CD4-positive, alpha-beta T cell (primary cell): ENCODE measurements at places on chromosomes 3 and 15.
A peak's percentile ranks its signal among the peaks of the same experiment; 100 is the strongest.

- DNase-seq: no peak
Measured at GRCh38 chr3:160150525-160150924, 74.7 kb upstream of the C3orf80 start.

DNA sequence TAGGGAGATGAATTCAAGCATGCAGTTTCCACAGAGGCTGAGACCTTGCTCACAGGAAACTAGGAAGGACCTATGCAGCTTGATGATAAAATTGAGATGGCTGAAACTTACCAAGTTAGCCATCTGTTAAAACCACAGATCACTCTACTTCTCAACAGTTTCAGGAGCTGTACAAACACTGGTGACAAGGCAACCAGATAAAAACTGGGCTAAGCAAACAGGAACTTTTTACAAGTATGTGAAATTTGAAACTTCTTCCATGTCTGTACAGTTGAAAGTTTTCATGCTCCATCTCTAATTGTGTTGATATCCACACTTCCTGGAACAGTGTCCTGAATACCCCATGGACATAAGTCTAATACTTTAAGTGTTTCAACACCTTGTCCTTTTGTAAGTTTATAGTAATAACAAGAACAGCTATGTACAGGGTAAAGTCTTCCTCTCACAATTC is 78.2 kb downstream of the FAIM start:
- no peak for DNase-seq

- DNase-seq: no peak
Measured at GRCh38 chr3:13549623-13550422, 898 bp downstream of the FBLN2 start.

- no peak for DNase-seq
Measured at GRCh38 chr3:126947429-126947828, 35.5 kb upstream of the PLXNA1 start.

GRCh38 chr3:194312186-194312742 is 38.9 kb downstream of the CPN2 start:
- DNase-seq: no peak

GRCh38 chr3:171323938-171324536 is 136.2 kb downstream of the TNIK start:
- no peak for DNase-seq

- DNase-seq: no peak
Measured at GRCh38 chr3:142276781-142277180, 51.4 kb upstream of the GK5 start.

GRCh38 chr15:41819455-41820050 is 8.3 kb upstream of the JMJD7 start:
- no peak for DNase-seq

- DNase-seq: peak; percentile 58
Measured at GRCh38 chr15:77021803-77022381, 27.0 kb downstream of the PSTPIP1 start.

- DNase-seq: no peak
Measured at GRCh38 chr3:155488671-155489070, 195.2 kb upstream of the STRIT1 start.

DNA sequence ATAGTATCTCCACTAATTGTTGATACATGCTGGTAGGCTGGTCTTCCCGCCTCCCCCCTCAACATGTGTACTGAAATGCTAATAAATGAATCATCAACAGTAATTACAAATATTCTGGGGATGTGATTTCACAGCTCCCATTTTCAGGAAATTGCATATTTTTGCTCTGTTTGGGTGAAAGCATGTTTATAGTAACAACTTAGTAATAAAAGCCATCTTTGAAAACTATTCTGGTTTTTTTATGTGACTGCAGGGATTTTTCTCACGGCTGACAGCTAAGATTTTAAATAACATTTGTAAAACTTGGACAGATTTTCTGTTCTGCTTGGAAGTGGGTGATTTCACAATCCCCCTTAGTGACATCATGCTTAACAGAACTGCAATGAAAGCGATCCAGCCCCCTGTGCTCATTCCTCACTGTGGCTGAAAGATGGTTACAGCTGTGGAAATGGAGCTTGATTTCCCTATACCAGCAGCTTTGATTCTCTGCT is 25.6 kb upstream of the FAM174B start:
- no peak for DNase-seq

DNA sequence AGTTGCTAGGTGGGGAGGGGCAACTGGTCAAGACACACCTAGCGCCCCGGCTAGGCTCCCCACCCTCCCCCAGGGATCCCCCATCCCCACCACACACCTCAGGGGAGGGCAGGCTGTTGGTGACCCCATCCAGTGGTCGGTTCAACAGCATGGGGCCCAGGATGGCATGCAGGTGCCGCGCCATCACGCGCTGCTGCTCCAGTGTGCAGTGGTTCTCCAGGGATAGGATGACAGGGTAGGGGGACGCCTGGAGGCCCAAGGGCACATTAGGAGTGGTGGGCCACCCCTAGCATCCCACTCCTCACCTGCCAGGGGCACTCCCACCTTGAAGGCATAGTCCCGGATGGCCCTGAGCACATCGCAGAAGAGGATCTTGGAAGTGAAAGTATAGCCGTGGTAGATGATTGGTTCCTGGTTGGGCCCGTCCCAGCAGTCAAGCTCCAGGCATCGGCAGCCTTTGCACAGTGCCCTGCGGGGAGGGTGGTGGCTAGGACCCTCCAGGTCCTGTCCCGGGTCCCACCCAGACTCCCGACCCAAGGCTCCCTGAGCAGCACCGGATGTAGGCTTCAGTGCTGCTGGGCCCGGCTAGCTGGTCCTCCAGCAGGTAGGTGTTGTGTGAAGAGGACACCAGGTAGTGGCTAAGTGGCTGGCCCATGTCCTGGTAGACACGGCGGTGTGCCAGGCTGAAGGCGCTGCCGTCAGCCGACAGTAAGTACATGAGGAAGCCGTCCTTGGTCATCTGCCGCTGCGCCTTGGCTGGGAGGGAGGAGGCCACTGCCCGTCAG is 19.4 kb downstream of the VILL start:
- no peak for DNase-seq

- no peak for DNase-seq
Measured at GRCh38 chr15:66503780-66504562, 684 bp downstream of the RPL4 start.

DNA sequence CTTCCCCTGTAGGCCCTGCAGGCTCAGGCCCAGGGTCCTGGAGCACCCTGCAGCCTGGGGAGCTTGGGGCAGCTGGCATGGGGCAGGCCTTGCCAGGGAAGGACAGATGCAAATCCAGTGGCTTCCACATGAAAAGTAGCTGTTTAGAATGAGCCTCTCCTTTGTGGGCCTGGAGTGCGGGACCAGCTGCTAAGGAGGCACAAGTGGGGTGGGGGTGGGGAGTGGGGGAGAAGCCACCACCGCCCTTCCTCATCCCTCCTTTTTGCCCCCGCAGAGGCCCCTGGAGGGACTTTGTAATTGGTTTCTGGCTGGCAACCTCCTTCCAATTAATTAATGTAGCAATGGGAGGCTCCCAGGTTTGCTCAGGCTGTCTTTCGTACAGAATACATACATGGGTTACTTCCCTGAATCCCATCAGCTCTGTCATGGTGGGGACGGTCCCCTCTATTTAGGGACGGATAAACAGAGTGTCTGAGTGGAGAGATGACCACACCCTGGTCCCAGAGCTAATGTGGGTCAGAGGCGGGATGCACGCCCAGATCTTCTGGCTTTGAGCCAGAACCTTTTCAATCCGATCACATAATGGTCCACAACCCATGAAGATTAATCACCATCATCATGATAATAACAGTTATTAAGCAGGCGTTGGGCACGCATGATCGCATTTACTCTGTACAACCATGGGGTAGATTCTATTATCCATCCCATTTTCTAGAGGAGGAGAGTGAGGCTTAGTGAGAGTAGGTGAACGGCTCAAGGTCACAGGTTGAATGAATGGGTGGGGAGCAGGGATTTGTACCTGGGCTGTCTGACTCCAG is 6.2 kb downstream of the CORO2B start:
- no peak for DNase-seq

- DNase-seq: no peak
Measured at GRCh38 chr3:148971401-148972163, 19.8 kb upstream of the GYG1 start.

DNA sequence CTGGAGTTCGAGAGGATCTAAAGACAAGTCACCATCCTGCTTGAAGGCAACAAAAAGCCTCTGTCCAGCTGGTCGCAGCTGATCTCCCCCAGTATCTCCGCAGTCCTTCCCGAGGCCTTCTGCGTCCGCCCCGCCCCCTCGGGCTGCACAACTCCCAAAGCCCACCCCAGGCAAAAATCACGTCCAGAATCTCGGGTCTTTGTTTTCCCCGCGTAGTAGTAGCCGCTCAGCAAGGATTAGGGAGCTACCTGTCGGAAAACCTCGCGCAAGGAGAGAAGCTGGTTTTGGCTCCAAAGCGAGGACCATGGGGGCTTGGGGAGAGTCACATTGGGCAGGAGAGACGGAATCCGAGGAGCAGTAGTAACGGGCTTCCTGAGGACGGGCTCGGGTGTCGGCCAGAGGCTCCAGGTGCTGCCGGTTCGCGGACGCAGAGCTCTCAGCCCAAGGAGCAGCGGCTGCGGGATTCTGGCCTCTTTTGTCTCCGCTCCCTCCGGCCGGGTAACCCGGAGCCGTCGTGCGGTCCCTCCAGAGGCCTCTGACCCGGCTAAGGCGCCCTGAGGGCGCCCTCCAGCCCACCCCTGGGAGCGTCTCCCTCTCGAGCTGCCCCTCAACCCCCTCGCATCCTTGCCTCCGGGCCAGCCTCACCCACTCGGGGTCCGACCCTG is 401 bp downstream of the ZSCAN29 start:
- no peak for DNase-seq

GRCh38 chr3:43522727-43523362 is 99.0 kb downstream of the ANO10 start:
- no peak for DNase-seq

GRCh38 chr3:72317491-72317890 is 530.8 kb downstream of the SHQ1 start:
- no peak for DNase-seq

DNA sequence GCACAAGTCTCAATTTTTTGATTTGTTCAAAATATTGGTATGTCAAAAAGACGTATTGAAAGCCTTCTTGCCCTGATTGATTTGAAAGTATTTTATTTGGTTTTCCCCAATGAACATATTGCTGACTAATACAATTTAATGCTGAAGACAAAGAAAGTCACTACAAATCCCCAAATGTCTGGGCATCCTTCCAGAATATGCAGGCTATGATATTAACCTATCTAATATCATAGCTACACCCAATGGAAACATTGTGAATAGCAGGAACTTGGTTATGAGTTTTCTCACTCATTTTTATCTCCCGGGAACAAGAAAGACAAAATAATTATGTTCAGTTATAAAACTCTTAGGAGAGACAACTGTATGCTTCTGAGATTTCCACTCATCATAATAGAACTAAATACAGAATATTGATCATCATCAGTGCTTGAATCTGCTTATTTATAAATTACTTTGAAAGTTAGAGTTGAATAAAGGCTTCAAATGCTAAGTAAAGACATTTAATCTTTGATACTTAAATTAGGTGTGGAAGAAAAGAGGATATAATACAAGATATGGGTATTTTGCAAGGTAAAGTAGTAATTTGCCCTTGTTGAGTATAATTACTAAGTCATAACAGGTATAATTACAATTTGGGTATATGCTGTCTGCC is 483.9 kb downstream of the RBMS3 start:
- DNase-seq: no peak

DNA sequence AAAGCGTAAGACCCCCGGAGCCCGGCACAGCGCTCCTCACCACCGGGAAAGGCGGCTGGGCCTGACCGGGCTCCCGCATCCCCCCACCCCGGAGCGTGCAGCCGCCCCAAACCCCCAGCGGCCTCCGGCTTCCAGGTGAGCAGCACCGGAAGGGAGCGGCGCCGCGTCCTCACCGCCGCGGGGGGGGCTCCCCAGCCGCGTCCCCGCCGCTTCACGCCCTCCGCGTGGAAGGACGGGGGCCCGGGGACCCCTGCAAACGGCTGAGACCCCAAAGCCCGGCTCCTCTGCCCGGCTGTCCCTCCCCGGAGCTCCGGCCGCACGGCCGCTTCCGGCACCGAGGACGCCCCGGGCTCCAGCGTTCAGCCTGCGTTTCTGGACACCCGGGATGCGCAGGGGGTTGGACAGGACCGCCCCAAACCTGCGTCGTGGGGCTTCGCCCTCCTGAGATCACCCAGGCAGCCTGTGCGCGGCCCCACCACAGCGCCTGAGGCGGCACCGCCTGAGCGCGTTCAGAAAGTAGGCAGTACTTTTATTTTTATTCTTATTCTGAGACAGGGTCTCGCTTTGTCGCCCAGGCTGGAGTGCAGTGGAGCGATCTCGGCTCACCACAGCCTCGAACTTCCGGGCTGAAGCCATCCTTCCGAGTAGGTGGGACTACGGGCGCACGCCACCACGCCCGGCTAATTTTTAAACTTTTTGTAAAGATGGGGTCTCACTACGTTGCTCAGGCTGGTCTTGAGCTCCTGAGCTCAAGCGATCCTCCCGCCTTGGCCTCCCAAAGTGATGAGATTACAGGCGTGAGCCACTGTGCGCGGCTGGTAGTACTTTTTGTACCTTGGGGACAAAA is 51.6 kb upstream of the BLM start:
- DNase-seq: no peak

DNA sequence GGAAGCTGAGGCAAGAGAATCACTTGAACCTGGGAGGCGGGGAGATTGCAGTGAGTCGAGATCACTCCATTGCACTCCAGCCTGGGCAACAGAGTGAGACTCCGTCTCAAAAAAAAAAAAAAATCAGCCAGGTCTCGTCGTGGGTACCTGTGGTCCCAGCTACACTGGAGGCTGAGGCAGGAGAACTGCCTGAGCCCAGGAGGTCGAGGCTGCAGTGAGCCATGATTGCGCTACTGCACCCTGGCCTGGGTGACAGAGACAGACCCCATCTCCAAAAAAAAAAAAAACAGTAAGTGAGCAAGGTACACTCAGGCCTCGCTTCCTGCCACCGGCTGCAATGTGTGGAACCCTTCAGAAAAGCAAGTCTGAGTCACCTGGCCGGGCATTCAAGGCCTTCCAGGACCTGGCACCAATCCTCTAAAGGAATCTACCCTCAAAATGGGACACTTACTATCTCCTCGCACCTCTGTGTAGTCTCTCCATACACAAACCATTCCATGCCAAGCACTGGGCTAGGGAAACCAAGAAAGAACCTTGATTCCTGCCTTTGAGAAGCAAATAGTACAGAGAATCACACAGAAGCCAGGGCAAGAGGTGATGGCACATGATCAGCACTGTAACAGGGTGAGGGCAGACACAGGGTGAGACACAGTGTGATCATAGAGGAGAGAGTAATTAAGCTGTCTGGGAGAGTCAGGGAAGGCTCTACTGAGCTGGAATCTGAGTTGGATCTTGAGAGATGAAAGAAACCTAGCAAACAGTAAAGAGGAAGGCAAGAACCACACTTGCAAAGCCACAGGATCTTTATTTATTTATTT is 9.7 kb downstream of the SCAMP2 start:
- DNase-seq: no peak

- peak; percentile 24 for DNase-seq
Measured at GRCh38 chr3:43855674-43856299, 165.0 kb downstream of the ABHD5 start.

DNA sequence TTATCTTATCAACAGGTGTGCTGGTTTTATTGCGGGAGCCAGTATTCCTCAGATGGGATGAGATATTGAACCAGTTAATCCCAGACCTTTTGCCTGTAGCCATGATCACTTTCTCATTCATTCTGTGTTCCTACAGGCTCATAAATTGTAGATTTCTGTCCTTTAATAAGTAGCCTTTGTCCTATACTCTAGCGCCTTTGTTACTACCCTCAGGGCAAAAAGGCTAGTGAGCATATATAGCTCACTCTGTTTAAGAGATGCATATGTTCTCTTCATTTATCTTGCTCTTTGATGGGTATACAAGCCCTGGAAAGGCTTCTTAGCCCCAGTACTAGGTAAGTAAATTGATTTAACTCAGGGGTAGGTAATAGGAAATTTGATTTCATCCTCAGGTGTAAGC is 95.1 kb downstream of the OXSM start:
- DNase-seq: no peak
